ENCODE measurements at places on chromosomes 11 and 22.

- DNase-seq: no peak
Observed at GRCh38 chr11:119403021-119403420, 20.0 kb downstream of the THY1 start.

- no peak for DNase-seq
Observed at GRCh38 chr11:129691142-129691541, 124.5 kb upstream of the TMEM45B start.

DNA sequence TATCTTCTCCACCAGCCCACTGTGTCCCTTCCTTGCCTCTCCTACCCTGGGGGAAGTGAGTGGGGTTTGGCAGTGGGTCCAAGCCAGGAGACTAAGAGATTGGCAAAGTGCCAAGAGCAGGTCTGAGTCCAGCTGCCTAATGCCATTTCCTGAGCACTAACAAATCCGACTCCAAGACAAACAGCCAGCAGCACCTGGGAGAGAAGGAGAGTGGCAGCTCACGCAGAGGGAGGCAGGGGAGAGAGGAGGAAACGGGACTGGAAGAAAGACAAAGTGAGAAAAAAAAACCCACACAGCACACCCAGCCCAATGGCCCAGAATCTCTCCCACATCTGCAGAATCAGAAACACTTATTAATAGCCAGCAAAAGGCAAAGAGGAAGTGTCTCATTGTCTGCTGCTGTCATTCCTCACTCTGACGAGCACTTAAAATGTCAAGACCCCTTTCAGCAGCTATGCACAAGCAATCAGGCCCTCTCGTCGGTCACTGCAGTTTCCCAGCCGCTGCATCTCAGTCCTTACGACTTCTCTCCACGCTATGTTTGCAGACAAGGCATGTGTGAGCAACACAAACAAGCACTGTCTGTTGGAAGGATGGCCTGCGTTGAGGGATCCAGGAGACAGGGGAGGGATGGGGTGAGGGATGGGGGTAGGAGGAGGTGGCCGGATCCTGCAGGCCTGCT, 558.4 kb upstream of the CADM1 start:
- DNase-seq: no peak

DNA sequence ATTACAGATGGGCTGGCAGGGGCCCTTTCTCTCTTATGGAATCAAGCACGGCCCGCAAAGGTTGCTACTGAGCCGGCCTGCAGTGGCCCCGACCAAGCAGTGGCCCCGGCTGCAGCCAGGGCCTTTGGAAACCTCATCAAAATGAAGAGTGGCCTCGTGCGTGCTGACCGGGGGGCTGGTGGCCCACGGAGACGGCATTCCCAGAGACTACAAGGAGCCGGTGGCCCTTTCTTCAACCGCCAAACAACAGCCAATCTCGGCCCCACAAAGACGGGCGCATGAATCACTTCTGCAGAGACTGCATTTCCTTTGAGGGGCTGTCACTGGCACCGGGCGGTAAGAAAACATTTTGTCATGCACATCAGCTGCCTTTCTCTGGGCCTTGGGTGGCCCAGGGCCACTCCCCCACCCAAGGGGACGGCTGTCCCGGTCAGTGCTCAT, 43.1 kb upstream of the FGF3 start:
- no peak for DNase-seq

DNA sequence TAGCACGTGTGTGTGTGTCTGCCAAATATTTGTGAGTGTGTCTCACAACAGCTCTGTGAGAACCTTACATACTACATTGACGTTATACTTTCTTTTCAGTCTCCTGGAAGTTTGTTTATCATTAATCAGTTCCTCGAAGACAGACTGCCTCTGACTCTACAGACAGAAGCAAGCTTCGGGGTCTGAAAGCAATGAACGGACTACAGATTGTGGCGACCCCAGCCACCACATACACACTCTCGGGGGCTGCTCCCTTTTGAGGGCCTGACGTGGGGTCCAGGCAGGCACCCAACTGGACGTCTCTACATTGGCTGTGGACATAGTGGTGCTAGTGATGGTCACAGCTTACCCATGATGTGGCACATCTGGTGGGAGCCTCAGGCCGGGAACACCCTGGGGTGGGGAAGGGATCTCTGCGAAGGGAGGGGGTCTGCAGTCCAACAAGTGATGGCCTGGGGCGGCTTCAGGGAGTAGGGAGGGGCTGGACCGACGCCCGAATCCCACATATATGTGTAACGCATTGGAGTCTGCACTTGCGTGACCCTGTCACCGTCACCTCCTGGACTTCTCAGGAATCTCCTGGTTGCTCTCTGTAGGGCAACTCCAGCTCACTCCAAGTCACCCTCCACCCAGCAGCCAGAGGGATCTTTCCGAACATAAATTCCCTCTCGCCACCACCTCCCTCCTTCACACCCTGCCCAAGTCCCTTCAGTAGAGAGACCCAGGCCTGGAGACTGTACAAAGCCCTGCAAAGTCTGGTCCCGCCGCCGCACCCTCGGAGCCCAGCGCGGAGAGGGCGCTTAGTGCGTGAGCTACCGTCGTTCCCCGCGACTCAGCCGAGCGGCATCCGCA, 30.4 kb upstream of the TRIM29 start:
- DNase-seq: no peak

GRCh38 chr11:15278128-15278527, 163.4 kb downstream of the INSC start:
- DNase-seq: no peak

DNA sequence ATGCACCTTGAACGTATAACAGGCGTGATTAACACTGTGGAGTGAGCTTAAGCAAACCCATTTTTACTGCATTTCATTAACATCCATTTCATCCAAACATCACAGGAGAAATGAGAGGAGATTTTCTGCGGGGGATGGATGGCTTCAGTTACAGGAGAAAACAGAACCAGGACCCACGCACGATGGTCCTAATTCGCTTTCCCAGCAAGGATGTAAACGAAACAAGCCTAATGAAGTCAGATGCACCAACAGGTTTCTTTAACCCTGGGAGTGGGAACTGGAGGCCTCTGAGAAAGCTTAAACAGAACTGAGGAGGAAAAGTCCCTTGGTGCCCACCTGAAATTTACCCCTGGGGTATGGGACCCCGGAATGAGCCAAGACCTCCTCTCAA, 2.7 kb downstream of the CADM1 start:
- DNase-seq: no peak

GRCh38 chr11:97460091-97460490, 1070.3 kb downstream of the JRKL start:
- no peak for DNase-seq

GRCh38 chr11:85863855-85864254, 8.7 kb downstream of the CCDC83 start:
- no peak for DNase-seq

DNA sequence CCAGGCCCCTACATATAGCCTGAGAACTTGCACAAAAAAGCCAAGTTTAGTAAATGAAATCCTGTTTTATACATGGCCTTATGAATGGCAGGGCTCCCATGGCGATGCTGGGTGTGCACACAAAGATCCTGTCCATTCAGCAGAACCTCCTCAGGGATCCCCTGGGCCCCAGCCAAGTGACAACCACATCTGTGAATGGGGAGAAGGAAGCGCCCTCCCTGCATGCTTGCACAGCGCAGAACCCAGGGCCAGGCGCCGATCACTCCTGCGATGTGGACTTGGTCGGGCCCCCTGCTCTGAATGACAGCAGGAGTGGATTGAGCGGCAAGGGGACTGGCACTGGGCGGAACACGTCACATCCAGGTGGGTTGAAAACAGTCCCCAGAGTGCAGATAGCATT, 4.5 kb upstream of the CDC42EP2 start:
- no peak for DNase-seq

DNA sequence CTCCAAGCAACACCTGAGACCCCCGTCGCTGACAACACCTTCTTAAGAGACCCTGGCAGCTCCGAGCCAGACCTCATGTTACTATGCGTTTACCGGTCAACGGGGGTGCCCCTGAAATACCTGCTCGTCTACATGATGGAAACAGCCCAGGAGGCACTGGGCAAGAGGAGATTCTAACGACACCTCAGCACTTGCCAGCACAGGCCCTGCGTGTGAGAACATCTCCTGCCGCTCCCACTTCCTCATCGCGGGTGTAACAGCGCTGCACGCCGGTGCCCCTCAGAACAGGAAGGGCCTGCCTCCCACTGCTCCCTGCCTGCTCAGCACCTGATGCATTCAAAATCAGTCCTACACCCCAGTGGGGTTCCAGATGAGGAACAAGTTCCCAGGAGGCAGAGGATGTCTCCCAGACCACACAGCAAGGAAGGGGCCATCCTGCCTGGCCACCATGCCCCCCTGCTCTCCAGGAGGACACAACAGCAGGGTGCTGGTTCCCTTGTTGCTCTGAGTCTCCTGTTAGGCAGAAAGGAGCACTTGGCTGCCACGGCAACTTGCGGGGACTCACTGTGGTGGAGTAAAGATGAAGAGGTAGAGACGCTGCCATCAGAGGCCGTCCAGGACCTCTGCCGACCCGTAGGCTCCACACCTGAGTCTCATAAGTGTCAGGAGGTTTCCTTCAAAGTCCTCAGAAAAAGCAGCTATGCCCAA, 2.1 kb downstream of the TOLLIP start:
- DNase-seq: no peak

DNA sequence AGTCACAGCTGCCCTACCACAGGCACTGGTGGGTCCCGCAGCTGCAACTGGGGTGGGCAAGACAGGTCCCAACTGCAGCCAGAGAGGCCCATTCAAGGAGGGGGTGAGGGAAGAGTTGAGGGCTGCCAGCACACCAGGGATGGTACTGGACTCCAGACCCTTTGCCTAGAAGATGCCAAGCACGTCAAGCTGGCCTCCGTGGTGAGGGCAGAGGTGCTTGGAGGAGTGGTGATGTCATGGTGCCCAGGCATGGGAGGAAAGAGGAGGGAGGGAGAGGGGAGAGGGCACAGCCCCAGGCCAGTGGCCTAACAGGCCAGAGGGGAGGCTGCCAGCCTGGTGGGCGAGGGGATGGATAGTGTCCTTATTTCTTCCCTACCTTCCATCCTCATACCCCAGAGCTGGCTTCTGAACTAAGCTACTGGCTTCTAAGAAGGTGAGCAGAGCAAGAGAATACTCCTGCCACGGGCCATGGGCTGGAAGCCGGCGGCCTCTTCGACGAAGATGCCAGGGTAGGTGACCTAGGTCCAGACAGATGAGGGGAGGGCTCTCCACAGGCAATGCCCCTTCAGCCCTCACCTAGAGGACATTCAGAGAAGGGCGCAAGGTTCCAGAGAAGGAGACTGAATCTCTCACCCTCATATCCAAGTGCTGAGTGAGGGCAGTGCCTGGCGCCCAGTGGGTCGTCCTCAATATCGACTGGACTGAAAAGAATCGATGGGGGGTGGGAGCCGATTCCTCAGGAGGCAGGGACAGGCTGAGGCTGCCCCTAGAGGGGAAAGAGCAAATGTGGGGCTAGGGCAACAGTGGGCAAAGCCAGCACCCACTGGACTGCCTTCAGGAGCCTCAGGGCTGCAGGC, 1.8 kb downstream of the SYT7 start:
- DNase-seq: no peak

DNA sequence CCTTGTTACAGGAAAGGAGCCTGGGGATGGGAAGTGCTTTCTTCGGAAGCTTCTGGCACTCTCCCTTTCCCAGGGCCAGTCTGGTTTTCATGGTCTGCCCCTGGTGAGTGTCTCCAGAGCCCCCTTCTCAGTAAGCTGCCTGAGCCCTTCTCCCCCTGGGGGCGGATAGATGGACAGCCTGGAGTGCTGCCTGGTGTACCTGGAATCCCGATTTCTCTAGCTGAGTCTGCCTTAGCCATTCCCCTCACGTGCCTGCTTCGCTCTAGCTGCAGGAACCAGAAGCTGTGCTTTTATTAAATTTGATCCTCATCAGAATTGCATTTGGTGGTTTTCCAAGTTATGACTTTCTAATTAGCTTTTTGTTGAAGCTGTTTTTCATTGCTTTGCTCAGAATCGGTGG, 152.9 kb upstream of the NAV2 start:
- no peak for DNase-seq

GRCh38 chr11:79902493-79902892, 461.7 kb upstream of the TENM4 start:
- DNase-seq: no peak

- no peak for DNase-seq
Observed at GRCh38 chr22:44497218-44497904, 672 bp downstream of the RTL6 start.
